ENCODE measurements at places on chromosomes 6 and 20. TPM values are rescaled to one million over a fixed set of nuclear protein-coding genes. Genes with fewer than 3 reads are reported as not detected.

The SIRPB2 gene
- total RNA-seq, result not detected

The C6orf132 gene
- total RNA-seq, result 0.05 TPM

The PTPRK gene
- 1.9 TPM for total RNA-seq

The OR2H2 gene
- total RNA-seq, result not detected

The RAD21L1 gene
- total RNA-seq, result not detected

The SOX18 gene
- total RNA-seq, result 0.75 TPM

The OPN5 gene
- not detected for total RNA-seq

The CFB gene
- not detected for total RNA-seq

The SLC17A3 gene
- 0.55 TPM for total RNA-seq

The DEF6 gene
- 209 TPM for total RNA-seq

The PNLDC1 gene
- 0.50 TPM for total RNA-seq

The CAP2 gene
- total RNA-seq, result not detected

The SLC25A27 gene
- not detected for total RNA-seq

The KCNQ2 gene
- 0.05 TPM for total RNA-seq

The DZANK1 gene
- 1.5 TPM for total RNA-seq

The TSHZ2 gene
- 2.9 TPM for total RNA-seq

The C6orf118 gene
- total RNA-seq, result not detected

The TOX2 gene
- total RNA-seq, result 6.5 TPM

The TAB2 gene
- 156 TPM for total RNA-seq

The COL12A1 gene
- not detected for total RNA-seq

The PHACTR1 gene
- total RNA-seq, result 0.11 TPM

The FOXA2 gene
- total RNA-seq, result not detected

Data from T-helper 2 cell treated with Interferon-gamma antibody and Interleukin-4, amounts not matched to agents 100 ng/mL and 5 ng/mL, for 36 hours (primary cell).